ENCODE measurements at places on chromosomes 16 and 17. TPM values are rescaled to one million over a fixed set of nuclear protein-coding genes. Genes with fewer than 3 reads are reported as not detected.
A peak's percentile ranks its signal among the peaks of the same experiment; 100 is the strongest.

GRCh38 chr16:28923231-28923587 is 1.8 kb downstream of the RABEP2 start:
- DNase-seq, result no peak

DNA sequence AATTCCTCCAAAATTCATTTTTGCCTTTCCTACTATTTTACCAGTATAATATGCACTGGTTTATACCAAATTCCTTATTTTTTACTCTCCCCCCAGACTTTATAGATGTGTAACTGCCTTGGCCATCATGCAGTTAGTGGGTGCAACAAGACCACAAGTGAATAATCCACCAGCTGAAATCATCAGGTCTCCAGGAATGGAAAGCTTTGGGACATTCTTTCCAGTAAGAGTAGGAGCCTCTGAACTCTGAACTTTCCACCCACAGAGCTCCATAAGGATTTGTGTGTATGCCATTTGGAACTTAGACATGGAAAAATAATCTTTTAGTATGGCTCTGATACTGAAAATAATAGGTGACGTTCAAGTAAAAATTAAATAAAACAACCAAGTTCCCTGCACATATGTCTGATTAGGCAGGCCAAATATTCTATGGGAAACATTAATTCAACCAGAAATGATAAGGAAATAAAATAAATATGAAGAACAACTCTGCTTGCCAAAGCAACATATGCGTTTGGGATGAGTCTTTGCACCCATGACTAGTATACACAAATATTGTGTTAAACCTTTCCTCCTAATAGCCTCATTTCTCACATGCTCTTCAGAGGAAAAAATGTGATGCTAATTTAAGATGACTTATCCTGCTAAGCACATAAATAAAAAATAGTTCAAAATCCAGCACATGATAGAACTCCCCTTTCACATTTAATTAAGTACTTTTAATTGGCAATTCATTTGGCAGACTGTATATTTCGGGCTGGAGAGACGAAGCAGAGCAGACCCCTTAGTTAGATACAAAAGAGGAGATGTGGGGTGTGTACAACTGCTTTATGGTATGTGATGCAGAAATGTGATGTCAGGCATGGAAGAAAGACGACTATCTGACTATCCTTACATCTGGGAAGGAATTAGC is 11.6 kb upstream of the LYRM9 start:
- DNase-seq, result no peak

SBK1 gene
- 1.4 TPM for total RNA-seq

DNA sequence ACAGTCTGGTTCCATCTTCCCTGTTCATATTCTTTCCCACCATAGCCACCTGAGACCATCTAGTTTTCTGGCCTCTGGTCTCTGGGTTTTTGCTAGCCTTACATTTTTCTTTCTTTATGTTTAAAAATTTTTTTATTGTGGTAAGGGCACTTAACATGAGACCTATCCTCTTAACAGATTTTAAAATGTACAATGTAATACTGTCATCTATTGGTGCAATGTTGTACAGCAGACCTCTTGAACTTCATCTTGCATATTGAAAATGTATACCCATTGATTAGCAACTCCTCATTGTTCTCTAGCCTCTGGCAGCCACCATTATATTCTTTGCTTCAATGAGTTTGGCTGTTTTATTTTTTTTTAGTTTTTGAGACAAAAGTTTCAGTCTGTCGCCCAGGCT is 39.2 kb downstream of the ITGAM start:
- no peak for DNase-seq

DNA sequence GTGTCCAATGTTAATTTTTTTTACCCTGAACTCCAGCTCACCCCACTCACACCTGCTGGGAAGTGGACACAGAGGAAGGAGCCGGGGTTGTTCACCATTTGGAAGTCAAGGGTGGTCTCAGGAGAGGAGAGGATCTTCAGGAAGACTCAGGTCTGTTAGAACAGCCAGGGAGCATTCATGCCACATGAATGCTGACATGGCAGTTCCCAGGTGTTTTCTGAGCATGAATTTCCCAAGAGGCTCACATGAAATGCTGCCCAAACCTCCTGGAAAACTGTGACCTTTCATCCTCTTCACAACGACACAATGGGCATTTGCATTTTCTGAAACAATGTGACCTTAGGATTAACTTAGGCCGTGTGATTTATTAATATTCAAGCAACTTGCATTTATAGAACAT is 2409.2 kb downstream of the TP53TG3F start:
- no peak for DNase-seq

KCNAB3 gene
- 0.32 TPM for total RNA-seq

DNA sequence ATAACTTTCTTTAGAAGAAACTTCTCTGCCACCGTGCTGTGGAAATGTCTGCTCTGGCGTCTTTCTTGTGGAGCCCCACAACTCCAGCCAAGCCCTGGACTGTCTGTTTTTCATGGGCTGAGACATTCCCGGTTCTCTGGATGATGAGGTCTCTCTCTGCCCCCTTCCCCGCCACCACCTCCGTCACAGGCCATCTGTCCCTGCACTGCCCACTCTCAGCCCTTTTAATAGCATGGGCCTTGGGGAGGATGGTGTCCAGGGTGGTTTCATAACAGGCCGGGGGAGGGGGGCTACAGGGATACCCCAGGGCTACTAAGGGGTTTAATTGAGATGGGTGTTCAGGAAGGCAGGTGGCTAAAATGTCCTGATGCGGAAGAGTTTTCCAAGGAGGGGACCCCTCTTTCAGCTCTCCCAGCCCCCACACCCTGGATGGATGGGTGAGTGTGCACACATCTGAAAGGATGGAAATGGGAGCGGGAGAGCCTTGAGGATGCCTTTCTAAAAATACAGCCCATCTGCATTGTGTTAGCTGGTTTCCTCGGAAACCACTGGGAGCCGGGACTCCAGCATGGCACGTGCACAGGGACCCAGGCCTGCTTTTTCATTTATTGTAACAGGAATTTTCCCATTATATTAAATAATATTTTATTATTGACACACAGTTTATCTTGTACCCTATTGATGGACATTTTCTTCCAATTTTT is 14.6 kb upstream of the NDRG4 start:
- DNase-seq, result no peak

PRR29 gene
- 0.51 TPM for total RNA-seq

- no peak for DNase-seq
Measured at GRCh38 chr16:24966634-24967033, 48.5 kb downstream of the ARHGAP17 start.

GRCh38 chr16:66250686-66251431 is 115.6 kb upstream of the CDH5 start:
- DNase-seq, result peak; percentile 90

GRCh38 chr17:32936894-32937500 is 9.0 kb downstream of the TMEM98 start:
- DNase-seq, result peak; percentile 79

IGFALS gene
- total RNA-seq, result not detected

DNA sequence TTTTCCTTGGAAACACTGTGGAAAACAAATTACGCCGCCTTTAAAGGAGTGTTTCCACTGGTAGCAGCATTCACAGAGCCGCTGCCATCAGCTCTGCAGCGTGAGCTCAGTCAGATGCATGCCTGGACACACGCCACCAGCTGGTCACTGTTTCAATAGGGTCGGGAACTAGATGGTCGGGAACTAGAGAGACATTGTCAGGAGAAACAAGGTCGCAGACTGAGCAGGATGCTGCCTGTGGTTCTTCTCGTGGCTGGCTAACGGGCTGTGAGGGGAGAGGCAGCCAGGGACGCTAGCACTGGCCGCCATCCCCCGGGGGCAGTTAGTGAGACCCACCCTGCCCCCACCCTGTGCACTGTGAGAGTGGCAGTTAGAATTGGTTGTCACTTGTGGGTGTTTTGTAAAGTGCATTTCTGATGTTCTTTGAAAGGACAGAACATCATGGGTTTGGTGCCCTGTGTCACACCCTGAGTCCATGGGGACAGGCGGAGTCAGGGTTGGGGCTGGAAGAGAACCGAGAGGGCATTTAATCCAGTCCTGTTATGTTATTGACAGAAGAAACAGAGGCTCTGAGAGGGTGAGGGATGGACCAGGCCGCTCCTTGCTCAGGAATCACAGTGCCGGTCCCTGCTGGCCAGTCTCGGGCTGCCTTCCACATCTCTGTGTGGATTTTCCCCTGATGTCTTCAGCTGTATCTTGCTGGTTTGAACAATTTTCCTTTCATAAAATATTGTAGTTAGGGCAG is 86.3 kb downstream of the SPECC1 start:
- peak; percentile 84 for DNase-seq

- no peak for DNase-seq
Measured at GRCh38 chr16:83356266-83356665, 451.5 kb upstream of the HSBP1 start.

DNA sequence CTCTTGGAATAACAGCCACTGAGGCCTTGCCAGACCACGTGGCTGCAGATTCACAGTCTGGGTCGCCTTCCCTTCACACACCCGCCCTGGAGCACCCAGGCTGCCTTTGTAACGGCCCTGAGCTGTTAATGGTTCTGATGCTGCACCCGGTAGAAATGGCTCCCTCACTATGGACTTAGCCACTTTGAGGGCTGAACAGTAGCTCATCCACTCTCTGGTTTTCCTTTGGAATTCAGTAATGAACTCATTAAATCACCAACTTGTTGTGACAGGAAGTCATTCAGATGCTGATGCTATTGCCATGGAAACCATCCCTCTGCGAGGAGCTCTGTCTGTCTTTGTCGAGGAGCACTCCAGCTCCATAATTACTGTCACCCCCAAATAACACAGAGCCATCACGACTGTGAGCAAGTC is 59.2 kb downstream of the CDK5R1 start:
- DNase-seq, result no peak

DNA sequence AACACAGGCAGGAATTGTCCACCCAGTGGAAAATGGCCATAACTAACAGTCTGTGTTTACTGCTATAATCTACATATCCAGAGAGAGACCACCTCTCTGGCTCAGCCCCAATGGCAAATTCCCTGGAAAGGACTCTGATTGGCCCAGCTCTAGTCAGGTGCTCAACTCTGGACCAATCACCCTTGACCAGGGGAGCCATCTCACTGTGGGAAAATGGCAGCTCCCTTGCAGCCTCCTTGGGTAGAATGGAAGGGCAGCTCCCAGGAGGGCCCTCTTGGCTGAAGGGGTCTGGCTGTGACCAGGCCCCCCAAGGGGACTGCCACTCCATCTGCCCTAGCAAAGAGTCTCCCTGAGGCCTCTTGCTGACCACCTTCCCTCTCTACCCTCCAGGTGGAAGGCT is 3.1 kb downstream of the ALOX15B start:
- DNase-seq, result no peak

PRDM7 gene
- total RNA-seq, result not detected

GRCh38 chr16:72913551-72913950 is 134.4 kb downstream of the ZFHX3 start:
- no peak for DNase-seq

GRCh38 chr16:28179354-28179753 is 32.4 kb downstream of the XPO6 start:
- no peak for DNase-seq

TNFRSF17 gene
- total RNA-seq, result not detected

- no peak for DNase-seq
Measured at GRCh38 chr16:79184464-79185030, 416.0 kb downstream of the MAF start.

GRCh38 chr17:76493505-76494167 is 7.6 kb downstream of the RHBDF2 start:
- DNase-seq, result no peak

ACSF3 gene
- total RNA-seq, result 17.0 TPM
